Tibial artery (tissue), 4 donors: ENCODE measurements at places on chromosomes 2 and 18.

DNA sequence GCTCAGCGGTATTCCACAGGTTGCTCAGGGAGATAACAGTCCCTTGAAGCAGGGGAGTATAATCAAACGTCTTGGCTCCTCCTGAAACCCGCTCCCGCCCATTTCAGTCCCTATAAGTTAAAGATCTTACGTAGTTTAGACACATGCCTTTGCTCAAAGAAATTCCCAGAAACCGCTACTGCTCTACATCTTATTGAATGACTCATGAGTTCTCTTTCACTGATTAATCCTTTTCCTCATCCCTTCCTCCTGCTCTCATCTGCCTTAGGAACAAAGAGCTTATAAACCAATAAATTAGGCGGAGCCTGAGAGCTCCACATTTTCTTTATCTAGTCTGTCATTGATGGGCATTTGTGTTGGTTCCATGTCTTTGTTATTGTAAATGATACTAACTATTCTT, 4.2 kb upstream of the SERPINB4 start:
- no peak for DNase-seq

- DNase-seq: no peak
Observed at GRCh38 chr2:32986480-32986879, 39.7 kb downstream of the LTBP1 start.

DNA sequence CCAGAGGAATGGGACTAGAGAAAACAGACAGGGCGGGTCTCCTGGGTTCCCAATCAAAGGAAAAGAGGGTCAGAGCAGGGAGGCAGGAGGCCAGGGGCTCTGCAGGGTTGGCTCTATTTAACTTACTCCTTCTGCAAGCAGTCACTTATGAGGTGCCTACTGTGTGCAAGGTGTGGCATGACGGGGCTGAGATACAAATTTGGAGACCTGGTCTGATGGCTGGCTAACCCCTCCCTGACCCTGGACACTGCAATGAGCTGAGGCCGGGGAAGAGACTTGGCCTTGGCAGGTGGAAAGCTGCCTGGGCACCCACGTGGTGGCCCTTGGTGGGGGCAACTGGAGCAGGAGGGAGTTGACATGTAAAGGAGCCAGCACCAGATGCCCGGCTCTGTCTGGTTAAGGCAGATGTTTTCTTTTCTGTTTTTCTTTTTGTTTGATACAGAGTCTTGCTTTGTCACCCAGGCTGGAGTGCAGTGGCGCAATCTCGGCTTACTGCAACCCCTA, 148.5 kb upstream of the GATA6 start:
- no peak for DNase-seq

- DNase-seq: no peak
Observed at GRCh38 chr2:11835403-11835802, 89.0 kb downstream of the LPIN1 start.

GRCh38 chr18:11146238-11146946, 3.0 kb downstream of the PIEZO2 start:
- DNase-seq: no peak

DNA sequence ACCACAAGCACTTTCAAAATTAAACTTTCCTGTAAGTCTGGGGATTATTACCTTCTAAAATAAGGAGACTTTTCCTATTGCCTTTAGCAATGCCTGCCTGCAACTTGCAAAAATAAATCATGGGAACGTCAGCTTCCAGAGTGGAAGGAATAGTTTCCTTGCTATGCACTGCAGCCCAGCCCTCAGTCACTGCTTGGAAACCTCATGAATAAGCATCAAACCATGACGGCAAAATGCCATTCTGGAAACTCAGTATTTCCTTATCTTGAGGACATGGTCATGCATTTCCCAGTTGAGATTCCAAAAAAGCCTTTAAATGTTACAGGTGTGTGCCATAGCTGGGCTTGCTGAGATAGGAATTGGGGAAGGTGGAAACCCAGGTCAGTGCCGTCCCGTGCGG, 84.2 kb upstream of the OTOS start:
- no peak for DNase-seq

- no peak for DNase-seq
Observed at GRCh38 chr2:70362661-70363060, 60.8 kb upstream of the FAM136A start.
